ENCODE measurements at places on chromosomes 4 and X. TPM values are rescaled to one million over a fixed set of nuclear protein-coding genes. Genes with fewer than 3 reads are reported as not detected.

The CXCL3 gene
- total RNA-seq, result not detected

The SSX4B gene
- total RNA-seq, result not detected

The FGFBP2 gene
- total RNA-seq, result 10.7 TPM

DNA sequence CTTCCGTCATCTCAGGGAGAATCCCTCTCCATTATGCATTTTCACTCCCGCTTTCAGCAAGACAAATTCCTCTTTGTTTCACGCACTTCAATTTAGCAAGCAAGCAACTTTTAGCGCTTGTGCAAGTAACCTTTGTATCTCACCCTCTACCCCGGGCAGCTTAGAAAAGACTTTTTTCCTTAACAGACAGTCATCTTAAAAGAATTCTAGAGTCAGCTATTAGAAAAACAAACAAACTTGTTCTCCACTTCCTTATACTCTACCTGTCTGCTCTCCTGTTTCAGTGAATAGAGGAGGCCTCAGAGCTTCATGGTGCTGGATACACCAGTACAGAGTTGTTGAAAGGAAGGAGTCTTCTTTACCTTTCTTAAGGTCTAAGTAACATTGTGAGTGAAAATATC is 12.1 kb downstream of the TIGD2 start:
- DNase-seq, result no peak

The PRRG3 gene
- 1.7 TPM for total RNA-seq

The TCEAL1 gene
- total RNA-seq, result 48.2 TPM
